Fibroblast of skin of back (primary cell): ENCODE measurements at places on chromosomes 12 and 14.

GRCh38 chr14:69358233-69358963 is 39.7 kb downstream of the ERH start:
- DNase-seq: no peak

GRCh38 chr12:67025543-67026114 is 243.5 kb upstream of the CAND1 start:
- DNase-seq: peak; percentile 35

DNA sequence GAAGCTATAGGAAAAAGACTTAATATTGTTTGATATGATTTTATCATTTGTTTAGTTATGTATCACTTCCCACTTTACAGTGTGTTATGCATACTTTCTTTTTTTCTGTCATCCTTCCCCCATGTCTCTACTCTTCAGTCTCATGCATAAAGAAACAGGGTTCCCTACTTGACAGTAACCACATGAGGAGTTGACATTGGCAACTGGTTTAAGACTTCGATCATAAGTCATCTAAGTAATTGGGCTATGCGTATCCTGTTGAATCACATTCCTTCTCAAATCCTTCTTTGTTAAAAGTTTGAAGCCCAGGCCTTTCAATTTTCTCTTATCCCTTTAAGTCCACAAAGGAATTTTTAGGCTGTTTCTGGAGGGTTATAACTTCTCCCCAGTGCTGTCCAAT is 358.7 kb downstream of the RAD51B start:
- DNase-seq: peak; percentile 45

DNA sequence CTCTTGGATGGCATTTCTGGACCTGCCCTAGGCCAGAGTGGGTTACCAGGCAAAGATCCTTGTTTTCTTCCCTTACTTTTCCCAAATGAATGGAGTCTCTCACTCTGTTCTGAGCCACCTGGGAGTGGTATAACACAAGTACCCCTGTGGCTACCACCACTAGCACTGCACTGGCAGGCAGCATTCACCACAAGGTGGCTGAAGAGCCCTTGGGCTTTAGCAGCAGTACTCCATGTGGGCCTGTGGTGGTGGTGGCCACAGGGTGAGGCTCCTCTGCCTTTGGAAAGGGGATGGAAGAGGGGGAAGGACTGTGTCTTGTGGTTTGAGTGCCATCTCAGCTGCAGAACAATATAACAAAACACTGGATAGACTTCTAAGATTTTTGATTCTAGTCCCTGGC is 38.1 kb upstream of the LMNTD1 start:
- DNase-seq: peak; percentile 5

DNA sequence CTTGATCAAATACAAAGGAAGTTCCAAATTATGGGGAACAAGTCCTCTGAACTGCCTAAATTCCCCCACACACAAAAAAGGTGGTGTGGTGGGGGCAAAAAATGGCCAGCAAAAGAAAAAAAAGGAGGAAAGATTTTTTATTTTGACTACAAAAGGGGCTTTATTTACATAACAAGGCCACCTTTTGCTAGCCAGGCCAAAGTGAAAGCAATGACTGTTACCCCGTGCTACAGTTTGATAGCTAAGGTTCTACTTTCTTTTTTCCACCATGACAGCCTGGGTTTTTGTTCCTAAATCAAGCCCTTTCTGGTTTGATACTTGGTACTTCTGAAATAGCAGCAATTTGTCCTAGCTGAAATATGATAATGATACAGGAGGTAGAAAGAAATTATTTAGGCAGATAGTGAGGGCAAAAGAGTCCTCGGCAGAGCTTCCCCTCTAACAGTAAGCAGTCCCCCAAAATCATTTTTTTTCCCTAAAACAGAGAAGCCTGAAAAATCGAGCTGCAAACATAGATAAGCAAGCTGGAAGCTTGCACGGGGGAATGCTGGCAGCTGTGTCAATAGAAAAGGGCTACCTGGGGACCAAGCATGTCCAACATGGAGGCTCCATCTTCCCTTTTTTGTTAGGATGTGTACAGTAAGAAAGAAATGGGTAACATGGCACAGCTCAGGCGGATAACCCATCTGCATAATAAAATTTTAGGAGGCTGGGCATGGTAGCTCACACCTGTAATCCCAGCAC is 8.9 kb upstream of the B4GALNT1 start:
- no peak for DNase-seq

DNA sequence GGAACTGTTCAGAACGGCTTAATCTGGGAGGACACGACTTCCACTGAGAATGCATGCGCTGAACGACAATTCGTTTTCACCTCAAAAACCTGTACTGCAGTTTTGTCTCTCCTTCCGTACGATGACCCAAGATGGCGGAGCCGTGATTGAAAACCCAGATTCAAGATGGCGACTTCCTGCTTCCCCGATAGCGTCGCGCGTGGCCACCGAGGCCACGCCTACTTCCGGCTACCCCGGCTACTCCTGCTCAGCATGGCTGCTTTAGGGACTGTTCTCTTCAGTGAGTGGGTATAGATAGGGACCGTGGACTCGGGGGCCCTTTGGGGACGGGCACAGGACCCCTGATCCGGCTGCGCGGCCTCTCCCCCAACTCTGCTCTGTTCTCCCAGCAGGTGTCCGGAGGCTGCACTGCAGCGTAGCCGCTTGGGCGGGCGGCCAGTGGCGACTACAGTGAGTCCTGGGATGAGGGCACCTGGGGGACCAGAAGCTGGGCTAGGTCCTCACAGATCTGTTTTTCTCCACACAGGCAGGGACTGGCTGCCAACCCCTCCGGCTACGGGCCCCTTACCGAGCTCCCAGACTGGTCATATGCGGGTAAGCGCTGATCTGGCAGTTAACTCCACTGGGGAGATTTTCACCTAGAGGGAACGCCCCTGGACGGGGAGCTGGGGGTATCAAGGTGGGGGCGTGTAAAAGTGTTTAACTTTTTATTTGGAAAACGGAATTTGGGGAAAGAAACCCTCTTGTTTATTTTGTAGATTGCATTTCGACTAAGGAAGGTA is at the start of gene MRPL52:
Gene MRPL52, plus strand, starts transcription at position 227 of the 782 bp plus-strand sequence. Its CDS starts 26 bp downstream, at position 253.
- peak; percentile 89 for DNase-seq

GRCh38 chr12:52027085-52027843 is 20.5 kb downstream of the TAMALIN start:
- no peak for DNase-seq

GRCh38 chr14:89771251-89771650 is 183.3 kb downstream of the EFCAB11 start:
- DNase-seq: no peak

DNA sequence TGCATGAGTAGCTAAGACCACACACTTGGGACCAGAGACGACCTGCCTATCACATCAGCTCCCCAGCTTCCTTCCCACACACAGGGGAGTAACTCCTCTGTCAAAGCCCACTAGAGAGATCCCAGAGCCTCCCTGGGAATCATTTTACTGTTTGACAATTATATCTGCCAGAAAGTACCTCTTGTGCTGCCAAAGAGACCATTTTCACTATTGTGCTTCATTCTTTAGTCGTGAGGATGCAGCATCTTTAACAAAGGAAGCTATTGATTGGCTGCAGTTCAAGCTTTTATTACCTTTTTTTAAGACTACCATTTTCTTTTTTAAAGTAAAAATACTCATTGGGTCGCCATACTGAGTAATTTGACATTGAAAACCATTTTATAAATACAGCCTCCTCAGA is 194.5 kb upstream of the RGS6 start:
- no peak for DNase-seq

DNA sequence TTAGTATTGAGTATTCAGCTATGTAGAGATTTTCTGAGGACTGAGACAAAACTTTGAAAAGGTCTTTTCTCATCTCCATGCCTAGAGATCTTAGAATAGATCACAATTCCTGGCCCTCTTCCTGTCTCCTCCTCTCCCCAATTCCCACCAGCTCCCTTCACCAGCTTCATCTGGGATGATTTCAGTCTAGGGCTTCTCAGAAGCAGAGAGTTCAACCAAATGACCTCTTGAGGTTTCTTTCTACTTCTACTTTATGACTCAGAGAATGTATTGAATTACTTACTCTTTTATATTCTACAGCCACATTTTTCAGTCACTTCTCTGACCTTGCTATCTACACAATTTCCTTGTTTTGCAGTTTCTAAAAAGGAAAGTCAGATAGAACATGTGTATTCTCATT is 19.4 kb upstream of the SNX6 start:
- peak; percentile 93 for DNase-seq

DNA sequence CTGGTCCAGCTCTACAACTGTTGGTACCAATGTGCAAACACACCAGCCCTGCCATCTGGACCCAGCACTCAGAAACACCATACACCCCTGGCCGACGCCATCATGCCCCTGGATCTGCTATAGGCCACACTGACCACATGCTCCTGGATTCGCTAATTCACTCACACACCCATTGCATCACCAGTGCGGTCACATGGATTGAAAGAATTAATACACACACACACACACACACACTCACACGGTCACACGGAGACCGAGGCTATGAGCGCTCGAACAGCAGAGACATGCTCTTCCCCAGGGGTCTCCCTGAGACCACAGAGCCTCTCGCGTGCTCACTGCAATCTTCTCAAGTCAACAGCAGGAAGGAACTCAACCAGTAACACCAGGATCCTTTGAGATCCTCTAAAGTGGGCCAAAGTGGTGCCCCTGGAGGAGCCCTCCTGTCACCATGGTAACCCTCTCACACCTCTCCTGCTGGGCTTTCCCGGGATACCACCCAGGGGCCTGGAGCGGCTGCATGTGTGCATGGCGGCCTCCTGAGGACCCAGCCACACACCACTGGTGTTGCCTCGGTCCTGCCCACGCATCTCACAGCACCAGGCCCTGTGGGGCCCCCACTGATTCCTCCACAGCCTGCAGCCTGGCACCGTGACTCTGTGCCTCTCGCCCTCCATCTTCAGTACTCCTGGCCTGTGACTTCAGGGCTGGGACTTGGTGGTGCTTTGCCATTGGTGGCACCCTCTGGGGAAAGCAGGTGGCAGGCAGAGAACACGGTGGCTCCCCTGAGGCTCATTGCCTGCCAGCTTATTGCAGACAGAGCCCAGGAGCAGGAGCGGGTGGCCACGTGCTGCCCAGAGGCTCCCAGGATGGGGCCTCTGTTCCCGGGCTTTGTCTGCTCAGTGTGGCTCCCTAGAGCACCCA is 15.1 kb downstream of the LRTM2 start:
- no peak for DNase-seq

- DNase-seq: no peak
Measured at GRCh38 chr12:94929780-94930179, 73.7 kb downstream of the NDUFA12 start.

DNA sequence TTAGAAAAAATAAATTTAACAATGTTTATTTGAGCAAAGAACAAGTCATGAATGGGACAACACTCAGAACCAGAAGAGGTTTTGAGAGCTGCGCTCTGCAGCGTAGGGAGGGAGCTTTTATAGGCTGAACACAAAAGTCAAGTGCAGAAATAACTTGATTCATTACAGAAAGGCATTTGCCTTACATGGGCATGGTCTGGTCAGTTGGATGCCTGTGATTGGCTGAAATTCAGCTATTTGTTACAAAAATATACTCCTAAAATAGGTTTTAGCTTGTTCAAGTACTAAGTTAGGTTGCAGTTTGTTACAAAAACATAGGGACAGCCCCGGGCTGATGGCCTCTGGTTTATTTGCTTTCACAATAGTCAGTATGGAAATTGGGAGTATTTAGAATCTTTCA is 118.0 kb downstream of the NUAK1 start:
- peak; percentile 49 for DNase-seq

DNA sequence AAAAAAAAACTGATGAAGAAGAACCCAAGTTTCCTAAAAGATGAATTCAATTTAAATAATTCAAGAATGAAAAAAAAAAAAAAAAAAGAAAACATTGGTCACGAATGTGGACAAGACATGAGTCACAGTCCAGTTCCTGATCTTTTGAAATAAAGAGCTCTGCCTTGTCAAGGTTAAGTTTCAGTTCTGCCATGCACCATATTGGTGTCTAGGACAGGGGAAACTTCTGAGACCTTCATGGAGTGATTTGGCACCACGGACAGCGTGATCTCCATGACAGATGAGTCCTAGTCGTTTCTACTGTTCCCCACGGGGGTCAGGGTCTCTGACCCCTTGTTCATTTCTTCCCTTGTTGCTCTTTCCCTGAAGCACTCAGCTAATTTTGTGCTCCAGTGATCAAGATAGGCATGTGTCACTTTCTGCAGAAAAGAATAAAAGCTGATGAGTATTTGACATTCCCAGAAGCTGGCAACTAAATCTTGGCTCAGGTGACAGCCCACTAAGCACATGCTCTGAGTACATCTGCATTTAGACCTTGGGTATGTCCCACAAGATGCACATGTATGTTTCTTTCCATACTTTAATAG is 1159.7 kb downstream of the BCL11B start:
- DNase-seq: peak; percentile 61

DNA sequence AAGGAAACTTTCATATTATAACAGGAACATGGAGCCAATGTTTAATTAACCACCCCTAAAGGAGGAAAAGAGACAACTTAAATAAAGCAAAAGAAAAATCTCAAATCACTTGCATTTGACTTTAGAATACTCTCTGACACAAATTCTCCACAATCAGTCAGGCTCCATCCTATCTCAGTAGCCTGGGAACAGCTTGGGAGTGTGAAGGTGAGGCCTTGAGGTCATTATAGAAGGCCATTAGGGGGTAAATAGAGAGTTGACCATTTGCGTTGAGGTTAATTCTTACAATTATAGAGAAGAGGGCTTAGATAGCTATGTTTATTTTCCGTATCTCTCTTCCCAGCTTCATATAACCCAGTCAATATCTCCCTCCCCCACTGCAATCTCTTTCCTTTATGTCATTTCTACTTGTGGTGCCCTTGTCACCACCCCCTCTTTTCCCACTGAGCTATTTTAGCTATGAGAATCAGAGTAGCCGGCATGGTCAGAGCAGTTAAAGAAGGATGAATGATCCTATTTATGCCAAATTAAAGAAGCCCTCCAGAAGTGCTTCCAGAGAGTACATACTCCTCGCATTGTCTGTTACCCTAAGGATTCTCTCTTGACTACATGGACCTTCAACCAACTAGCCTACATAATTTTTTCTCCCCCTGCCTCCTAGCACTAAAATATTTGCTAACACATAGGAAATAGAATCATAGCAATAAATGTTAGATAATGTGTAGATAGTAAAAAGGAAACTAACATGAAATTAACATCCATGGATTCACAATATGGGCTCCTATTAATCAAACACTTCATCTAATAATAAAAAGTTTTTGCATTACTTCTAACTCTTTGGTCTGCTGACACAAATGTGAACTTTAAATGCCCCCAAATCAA is 135.2 kb upstream of the KRR1 start:
- DNase-seq: peak; percentile 45
